ENCODE measurements at places on chromosomes 7 and 10. TPM values are rescaled to one million over a fixed set of nuclear protein-coding genes. Genes with fewer than 3 reads are reported as not detected.

DNA sequence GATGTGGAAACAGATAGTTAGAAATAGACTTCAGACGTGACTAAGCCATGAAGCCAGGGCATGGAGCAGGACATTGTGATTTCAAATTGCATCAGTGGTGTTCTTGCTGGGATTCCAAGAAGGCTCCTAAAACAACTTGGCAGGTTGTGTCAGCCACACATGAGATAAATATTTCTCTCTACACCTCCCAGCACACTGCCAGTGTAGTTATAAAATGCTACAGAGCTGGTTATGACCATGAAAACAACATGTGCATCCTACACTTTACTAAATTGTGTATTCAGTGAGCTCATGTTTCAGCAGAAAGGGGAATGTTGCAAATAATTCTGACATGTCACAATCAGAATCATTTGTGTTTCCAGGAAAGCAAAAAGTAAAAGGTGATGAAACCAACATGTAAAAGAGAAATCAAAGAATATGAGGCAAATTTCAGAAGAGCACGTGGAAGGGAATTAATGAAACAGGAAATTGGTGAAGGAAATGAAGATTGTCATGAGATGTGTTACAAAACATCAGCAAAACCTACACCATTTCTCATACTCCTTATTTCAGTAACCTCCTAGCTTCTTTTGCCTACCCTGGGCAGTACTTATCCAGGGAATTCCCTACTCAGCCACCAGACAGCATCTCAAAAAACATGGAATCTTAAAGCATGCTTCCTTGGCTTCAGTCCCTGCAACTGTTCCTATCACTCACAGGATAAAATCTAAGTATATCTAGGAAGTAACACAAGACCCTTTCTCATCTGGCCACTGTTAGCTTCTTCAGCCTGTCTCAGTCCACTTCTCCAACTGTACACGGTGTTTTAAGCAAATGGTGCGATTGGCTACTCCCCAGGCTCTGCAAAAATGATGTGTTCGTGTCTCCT lies 5.8 kb upstream of the CYP3A7 start:
- H3K27me3 ChIP-seq: peaks cover 18% of the 10 kb centered on the region
- no peaks in the 10 kb centered on the region for H3K36me3 ChIP-seq
- H3K27ac ChIP-seq: peak overlapping the region; percentile 46
- peaks cover 17% of the 10 kb centered on the region for H3K4me1 ChIP-seq

GRCh38 chr10:44064987-44065787 lies 319.7 kb downstream of the CXCL12 start:
- H3K27ac ChIP-seq: no peak overlapping the region
- no peaks in the 10 kb centered on the region for H3K27me3 ChIP-seq
- peaks cover 16% of the 10 kb centered on the region for H3K4me1 ChIP-seq

GBX1 gene
- polyA plus RNA-seq: not detected

CPVL gene
- not detected for polyA plus RNA-seq

ANKRD30A gene
- polyA plus RNA-seq: not detected

GRCh38 chr7:149776289-149776688 lies 2.9 kb upstream of the ZNF467 start:
- H3K36me3 ChIP-seq: no peaks in the 10 kb centered on the region
- DNase-seq: no peak
- no peak overlapping the region for H3K27ac ChIP-seq
- H3K4me3 ChIP-seq: no peak overlapping the region

DNA sequence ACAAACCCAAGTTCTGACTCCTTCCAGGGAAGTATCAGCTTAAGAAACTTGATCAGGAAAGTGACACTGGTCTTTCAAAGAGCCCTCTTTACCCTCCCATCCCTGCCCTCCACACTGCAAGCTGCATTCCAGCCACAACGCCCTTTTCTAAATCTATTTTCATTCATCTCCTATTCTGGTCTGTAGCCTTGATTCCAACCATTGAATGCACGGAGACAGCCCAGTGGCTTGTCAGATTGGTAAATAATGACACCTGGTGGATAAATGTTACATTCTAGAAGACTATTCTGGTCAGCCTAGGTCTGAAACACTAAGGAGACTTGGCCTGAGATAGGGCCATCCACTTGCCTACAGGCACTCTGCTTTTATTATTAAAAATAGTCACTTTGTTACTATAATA lies 20.9 kb downstream of the MORN4 start:
- no peak overlapping the region for H3K27ac ChIP-seq
- H3K4me3 ChIP-seq: no peak overlapping the region
- no peaks in the 10 kb centered on the region for H3K4me1 ChIP-seq
- no peaks in the 10 kb centered on the region for H3K36me3 ChIP-seq
- peak; percentile 70 for DNase-seq
- no peaks in the 10 kb centered on the region for H3K27me3 ChIP-seq

DNA sequence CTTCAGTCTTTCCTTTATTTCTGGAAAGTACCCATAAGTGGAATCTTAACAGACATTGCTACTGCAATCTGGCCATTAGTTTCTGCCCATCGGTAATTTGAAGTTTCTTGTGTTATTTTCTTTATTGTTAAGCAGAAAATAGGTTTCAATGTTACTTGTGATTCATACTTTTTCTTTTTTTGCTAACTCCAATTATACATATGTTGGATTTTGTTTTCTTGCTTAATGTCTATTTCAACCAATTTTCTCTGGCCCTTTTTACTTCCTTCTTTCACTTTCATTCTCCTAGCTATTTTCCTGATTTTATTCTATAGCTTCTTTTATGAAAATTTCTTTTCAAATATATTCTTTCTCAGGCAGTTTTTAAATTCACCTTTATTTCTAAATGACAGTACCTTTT lies 457.4 kb downstream of the TCERG1L start:
- peak; percentile 2 for DNase-seq
- no peak overlapping the region for H3K27ac ChIP-seq
- no peaks in the 10 kb centered on the region for H3K4me1 ChIP-seq
- no peak overlapping the region for H3K4me3 ChIP-seq
- H3K27me3 ChIP-seq: no peaks in the 10 kb centered on the region

GRCh38 chr10:118595598-118596425 lies at the start of gene PRLHR:
Gene PRLHR (minus strand): TSS chr10:118595648. CDS start chr10:118595244, 404 bp downstream.
- H3K4me3 ChIP-seq: no peak within 1 kb of the TSS
- DNase-seq: peak; percentile 59
- peaks cover 46% of the 10 kb centered on the region for H3K27me3 ChIP-seq
- no peaks in the 10 kb centered on the region for H3K36me3 ChIP-seq
- no peak within 1 kb of the TSS for H3K27ac ChIP-seq
- no peaks in the 10 kb centered on the region for H3K4me1 ChIP-seq

Measured in GM23248 (cell line).